ENCODE measurements at places on chromosomes 13 and 19.

DNA sequence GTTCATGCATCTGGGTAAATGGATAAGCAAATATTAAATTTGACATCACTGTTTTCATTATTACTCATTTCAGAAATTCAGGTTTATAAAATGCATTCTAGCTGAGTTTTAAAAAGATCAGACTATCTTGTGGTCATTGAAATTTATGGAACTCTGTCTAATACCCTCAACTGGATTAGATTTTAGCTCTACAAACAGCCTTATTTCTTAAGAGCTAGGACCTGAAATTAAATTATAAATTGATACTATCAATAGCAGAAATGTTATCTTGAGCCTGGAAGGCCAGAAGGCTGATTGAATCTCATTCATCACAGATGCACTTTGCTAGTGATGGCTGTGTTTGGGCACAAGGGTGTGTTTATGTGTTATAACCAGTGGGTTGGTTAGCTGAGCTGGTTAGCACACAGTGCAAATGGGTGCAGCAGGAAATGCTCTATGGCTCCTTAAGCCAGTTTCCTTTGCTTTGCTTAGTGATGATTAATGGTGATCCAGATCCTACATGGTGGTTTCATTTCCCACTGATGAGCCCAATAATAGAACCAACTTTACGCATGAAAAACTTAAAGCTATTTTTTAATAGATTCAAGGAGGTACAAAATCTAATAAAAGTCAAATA, 310.8 kb upstream of the KLF12 start:
- DNase-seq, result no peak

DNA sequence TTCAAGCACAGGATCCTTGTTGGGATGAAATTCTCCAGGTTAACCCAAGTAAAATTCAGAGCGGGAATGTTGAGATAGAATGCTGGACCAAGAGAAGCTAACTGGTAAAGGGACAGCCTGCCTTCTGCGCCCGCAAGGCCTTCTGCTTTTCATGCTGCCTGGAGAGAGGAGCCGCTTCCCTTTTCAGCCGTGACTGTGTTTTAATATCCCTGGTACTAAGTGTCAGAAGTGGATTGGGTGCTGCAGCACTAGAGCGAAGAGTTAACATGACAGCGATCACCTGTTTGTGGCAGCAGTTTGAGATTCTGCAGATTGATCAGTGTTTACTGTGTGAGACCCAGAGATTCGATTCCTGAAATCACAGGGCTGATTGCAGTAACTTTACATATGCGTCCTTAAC, 197.4 kb upstream of the ZNF536 start:
- DNase-seq, result no peak

DNA sequence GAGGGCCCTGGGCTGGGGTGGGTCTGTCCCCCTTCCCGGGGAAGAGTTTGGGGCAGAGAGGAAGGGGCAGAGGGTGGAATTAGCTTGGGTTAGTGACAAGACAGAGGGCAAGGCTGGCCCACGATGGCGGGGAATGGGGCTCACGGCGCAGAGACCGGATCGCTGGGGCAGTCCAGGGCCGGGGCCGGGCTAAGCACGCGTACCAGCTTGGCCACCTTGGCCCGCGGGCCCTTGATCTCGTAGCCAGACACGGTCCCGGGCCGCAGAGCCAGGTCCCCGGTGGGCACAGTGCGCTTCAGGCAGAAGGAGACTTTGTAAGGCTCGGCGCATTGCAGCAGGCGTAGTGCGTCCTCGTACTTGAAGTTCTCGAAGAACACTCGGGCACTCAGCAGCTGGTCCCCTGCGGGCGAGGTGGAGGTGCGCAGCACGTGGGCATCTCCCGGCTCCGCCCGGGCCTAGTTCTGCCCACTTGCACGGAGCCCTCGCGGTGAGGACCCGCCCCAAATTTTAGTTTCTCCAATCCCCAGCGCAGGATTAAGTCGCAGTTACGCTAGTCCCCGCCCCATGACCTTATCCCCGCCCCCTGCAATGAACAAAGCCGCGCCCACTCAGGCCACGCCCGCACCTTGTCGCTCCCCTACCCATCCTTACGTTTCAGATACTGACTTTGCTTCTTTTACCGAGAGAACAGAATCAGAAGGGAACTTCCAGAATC, 8.6 kb upstream of the HIPK4 start:
- peak; percentile 70 for DNase-seq

- no peak for DNase-seq
Observed at GRCh38 chr13:35995136-35995535, 136.0 kb downstream of the DCLK1 start.

DNA sequence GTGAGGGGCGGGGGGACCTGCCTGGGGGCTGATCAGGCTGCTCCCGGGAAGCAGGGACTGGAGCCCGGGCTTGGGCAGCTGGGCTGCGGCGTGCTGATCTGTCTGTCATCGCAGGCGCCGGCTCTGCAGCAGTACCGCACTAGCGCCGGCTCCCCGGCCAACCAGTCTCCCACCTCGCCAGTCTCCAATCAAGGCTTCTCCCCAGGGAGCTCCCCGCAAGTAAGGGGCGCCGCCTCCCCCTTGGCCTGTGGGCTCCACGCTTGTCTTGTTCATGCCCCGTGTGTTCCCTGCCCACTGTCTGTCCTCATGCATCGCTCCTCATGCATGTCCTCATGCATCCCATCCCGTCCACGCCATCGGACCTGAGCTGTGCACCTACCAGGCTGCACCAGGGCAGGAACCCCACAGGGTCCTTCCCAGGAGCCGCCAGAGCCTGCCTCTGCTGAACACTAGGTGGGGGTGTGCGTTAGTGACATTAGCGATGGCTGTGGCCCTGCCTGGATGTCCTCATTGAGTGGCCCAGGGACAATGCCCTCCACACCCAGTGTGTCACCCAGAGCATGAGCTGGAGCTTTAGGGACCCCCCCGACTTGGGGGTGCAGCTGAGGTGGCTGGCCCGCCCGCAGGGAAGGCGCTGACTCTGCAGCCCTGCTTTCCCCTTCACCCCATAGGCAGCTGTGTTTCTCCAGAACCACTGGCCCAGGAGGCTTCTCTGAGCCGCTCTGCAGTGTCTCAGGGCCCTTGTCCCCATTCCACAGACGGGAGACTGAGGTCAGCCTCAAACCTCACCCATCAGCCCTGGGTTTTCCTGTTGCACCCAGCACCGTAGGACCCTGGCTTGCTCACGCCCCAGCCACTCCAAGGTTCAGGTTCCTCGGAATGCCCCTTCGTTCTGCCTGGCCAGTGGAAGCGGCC, 19.5 kb downstream of the COMP start:
- DNase-seq, result no peak
